Renal cortex interstitium (tissue), 15 donors: ENCODE measurements at places on chromosomes 4 and X.

DNA sequence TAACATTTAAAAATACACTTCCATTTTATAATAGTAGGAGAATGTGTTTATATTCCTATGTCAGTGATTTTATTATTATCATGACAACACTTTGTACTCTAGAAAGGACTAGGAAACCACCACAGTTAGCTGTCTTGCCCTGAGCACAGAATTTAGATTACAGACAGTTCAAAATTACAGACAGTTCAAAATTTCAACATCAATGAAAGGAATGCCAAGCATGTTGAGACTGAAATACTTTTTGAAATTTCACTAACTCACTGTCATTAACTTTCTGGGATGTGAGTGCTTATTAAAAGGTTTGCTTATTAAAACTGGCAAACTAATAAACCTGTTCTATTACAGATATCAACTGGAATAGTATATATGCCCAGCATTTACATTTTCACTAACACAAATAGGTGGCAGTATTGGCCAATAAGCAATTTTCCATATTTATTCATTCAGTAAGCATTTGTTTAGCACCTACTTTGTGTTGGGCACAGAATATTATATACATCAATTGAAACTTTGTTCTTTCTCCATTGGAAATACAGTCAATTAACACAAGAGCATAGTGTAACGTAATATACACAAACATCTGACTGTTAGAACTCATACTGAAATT, 179.4 kb downstream of the FBXW7 start:
- DNase-seq: no peak

DNA sequence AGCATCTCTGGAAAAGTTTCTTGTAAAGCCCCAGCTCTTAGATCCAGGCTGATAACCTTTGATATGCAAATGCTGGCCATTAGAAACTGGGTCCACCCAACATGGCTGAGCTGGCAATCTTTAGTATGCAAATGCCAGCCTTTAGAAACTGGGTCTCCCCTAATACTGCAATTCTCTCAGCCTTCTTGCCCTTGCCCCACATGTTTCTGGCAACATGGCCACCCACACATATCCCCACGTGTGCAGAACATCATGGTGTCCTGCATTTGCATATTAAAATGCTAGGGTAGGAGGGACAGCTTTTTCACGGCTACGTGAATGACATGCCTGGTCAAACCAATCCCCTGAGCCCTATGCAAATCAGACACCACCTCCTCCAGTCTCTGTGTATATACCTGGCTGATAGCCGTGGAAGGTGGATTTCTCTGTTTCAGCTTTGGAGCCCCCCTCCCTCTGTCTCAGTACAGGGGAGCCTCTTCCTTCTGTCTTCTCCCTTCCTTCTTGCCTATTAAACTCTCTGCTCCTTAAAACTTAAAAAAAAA, 344.0 kb upstream of the NWD2 start:
- DNase-seq: no peak

DNA sequence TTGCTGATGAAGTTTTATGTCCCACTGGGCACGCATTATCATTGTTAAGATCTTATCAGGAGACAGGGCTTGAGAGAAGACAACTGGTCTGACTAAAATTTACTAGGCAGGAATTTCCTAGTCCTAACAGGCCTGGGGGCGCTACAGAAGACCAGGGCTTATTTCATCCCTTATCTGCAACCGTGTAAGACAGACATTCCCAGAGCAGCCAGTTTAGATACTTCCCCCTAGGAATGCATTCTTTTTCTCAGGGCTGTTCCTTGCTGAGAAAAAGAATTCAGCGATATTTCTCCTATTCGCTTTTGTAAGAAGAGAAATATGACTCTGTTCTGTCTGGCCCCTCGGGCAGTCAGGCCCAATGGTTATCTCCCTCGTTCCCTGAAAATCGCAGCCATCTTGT, 93.8 kb downstream of the TLL1 start:
- DNase-seq: no peak

DNA sequence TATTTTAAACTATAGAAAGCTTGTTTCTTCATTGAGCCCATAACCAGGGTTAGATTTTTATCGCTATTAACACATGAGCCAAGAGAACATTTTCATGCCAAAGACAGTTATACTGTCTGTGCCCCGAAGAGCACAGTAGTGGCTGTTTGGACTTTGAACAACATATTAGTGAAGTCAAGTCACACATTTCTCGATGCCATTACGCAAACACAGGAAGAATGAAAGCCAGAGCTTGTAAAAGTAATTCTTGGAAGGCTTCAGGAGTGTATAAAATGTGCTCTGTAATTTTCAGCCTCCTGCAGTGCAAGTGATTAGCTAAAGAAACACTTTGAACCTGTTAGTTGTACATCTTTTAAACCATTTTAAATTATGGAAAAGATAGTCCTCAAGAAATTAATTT, 590.7 kb upstream of the PITX2 start:
- no peak for DNase-seq

DNA sequence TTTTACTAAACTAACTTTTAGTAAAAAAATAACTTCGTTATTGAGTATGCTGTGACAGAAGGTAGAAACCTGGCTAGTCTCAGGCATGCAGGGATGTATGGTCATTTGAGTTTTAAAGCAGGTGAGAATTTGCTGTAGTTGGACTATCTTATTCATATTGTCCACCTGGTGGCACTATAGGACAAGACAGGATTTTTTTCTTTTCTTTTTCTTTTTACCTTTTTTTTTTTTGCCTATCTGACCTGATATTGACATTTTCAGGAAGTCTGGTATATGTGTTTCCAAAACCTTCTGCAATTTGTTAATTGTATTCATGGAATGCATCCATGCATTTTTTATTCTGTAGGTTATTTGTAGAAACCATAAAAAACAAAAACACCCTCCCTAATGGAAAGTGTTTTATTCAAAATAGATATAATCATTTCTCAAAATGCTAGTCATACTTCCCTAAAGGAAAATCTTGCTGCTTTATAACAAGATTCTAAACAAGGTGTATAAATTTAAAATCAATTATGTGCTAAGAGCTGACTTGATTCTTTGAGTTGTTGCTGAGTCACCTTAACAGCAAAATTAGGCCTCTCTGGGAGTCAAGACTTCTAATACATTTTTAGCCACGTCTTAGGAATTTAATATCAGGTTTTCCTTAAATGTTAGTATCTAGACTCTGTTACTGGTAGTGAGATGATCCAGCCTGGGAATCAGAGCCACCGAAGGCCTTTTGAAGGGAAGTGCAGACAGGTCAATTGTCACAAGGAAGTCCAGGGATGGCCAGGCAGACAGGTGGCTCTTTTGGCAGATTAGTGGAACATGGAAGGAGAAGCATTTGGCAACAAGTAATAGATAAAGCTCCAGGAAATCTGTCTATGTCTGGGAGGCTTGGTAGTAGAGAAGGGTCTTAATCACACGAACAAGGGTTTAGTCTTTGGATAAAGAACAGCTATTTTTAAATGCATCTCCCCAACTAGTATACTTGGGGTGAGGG, 201.3 kb upstream of the GNPDA2 start:
- peak; percentile 16 for DNase-seq

DNA sequence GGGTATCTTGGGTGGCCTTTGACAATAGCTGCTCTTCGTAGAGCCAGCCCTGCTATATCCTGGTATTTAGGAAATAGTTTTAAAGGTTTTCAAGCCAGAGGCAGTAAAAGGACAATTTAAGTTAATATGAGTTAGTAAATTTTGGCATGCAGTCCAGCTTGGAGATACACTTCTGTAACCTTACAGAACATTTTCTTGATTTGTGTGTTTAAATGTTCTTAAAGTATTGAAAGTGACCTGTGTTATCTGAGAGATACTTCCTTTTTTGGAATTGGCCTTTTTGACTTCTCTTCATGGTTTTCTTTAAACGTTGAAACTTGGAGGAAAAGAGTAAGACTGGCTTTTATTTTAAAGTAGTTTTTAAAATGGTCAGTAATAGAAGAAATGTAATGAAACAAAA, 25.5 kb downstream of the PDLIM5 start:
- DNase-seq: no peak

DNA sequence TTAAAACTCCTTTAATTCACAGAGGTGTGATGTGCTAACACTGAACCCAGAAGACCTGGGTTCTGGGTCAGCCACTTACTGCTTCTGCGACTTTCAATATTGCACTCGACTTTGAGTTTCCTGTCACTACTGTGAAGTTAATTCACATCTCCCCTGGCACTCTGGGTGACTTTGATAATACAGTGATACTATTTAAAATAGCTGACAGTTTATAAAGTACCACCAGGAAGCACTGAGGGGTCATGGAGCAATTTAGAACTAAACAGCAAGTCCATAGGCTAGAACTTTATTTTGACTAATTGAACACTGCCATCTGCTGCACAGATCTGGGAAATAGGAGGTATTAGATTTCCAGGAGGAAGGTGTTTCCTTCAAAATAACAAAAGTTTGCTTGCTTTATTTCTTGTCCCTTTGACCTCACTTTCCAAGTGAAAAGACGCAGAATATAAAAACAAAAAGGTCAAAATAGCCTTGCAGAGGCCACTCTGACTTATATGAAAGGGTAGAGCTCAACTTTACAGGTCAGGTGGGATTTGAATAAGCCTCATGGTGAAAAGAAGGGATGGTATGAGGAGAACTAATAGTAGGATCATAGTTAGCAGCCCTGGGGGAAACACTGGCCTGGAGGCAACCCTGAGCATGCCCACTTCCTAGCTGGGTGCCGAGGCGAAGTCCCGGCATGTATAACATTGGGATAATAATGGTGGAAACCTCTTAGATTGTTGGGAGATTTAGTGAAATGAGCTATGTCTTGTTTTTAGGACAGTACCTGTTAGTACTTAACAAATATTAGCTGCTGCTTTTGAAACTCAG, 53.4 kb downstream of the ZNF518B start:
- DNase-seq: peak; percentile 29

- no peak for DNase-seq
Observed at GRCh38 chr4:53221832-53222480, 143.9 kb downstream of the SCFD2 start.

DNA sequence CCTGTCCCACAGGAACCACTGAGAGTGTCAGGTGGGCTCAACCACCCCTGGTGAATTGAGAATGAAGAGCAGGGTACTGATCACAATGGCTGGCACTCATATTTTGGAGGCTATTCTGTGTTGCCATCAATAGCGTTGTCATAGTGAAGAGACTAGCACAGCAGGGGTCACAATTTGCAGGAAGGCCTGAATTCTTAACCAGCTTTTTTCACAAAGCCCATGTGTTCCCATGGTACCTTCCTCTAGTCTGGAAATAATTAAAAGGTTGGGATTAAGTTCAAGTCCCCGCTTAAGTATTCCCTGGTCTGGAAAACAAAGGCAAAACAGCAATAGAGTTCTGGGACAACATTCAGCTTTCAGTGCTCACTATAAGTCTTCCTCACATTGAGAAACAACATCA, 1051.7 kb downstream of the C4orf33 start:
- no peak for DNase-seq

GRCh38 chr4:10015140-10015753, 6.0 kb downstream of the SLC2A9 start:
- peak; percentile 32 for DNase-seq

DNA sequence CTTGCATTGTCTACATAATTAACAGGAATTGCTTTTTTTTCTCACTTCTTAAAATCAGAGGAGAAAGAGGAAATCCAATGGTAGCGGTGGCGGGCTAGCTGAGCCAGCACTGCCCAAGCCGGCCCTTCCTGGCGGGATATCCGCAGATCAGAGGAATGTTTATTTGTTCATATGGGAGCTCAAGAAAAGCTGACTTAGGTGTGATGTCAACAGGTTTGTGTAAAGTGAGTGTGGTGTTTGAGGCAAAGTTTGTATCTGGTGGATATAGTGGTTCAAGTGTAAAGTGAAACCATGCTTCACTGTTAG, 466 bp upstream of the SLC39A8 start:
- no peak for DNase-seq

GRCh38 chrX:8971116-8971515, 62.8 kb downstream of the FAM9B start:
- no peak for DNase-seq

GRCh38 chr4:57194068-57194611, 84.0 kb upstream of the IGFBP7 start:
- peak; percentile 44 for DNase-seq

GRCh38 chr4:165873298-165874071, 448 bp downstream of the TLL1 start:
- peak; percentile 20 for DNase-seq

GRCh38 chr4:72591547-72592454, 22.8 kb upstream of the ADAMTS3 start:
- no peak for DNase-seq

DNA sequence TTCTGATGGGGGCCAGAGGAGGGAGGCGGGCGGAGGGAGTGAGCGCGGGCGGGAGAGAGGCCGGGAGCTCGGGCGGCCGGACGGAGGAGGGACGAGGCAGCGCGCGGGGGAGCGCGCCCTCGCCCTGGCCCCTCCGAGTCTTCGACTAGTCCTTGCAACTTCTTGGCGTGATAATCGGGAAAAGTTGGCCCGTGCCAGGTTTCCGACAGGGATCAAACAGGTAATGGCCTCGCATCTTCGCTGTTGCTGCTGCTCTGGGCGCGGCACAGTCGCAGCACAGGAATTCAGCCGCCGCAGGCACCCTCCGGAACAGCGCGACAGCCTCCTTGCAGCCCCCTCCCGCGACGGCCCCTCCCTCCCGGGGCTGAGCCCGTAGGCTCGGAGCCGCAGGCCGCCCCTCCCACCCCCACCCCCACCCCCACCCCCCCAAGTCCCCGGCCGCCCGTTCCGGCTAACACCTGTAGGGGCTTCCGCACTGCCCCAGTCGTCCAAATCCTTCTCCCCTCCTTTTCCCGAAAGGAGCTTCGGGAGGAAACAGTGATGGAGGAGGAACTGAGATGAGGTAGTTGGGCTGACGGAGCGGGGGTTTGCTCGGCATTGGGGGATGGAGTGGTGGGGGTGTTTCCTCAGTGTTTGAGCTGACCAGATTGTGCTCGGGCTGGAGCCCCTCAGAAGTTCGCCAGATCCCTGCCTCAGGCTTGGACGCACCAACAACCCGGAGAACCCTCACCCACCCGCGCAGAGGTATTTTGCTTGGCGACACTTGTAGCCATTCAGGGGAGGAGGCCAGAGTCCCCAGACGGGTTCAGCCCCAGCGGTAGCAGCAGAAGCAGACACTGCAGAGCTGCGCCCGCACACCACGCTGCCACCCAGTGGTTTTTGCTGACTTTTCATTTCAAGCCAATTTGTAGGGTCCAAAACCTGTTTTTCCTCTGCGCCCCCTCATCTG, at the start of gene FGF13:
TSS of gene FGF13 (minus strand) at position 319 of the 949 bp plus-strand sequence. CDS start 714 bp downstream, outside the sequence.
- DNase-seq: no peak

- DNase-seq: no peak
Observed at GRCh38 chr4:116328261-116328860, 757.0 kb downstream of the TRAM1L1 start.

DNA sequence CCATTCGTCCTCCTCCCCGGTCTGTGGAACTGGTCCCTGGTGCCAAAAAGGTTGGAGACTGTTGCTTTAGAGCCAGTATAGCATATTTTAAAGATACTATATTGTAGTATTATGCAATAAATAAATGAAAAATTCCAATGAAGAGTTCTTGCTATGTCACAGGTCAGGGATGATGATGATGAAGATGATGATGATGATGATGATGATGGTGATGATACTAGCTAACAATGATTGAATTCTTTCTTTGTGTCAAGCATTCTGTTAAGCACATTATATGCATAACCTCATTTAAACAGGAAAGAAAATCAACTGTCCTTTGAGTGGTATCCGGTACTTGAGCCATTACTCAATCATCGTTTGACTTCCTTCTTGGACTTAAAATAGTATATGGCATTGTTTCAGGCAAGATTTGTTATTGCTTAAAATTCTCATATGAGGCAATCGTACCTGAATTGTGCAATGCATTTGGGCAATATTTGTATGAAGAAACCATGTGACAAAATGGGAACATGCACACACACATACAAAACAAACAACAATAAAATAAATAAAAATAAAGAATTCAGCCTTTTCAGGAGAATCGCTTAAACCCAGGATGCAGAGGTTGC, 22.8 kb upstream of the TLR2 start:
- no peak for DNase-seq

GRCh38 chrX:13700380-13700779, 11.5 kb downstream of the RAB9A start:
- DNase-seq: no peak
